GM12892 (cell line): ENCODE measurements at places on chromosomes 1 and 21.

DNA sequence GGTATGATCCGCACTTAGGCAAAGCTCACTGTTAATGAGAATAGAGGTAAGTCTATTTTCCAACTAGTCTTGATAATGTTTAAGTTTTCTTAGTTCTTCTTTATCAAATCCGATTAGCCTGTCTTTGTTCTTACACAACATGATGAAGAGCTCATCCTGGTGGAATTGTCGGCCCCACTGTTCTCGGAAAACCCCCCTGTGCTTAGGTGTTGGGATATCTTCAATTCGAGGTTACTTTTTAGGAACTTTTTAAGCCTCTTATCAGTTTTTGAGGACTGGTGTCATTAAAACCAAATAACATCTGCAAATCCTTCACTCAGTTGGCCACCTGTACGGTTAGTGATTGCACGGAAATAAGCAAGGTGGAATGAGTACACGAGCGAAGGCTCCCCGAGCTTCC lies 60.7 kb upstream of the KIF26B start:
- no peak for DNase-seq

- DNase-seq = no peak
These were observed 54.3 kb downstream of the RPS6KA1 start for GRCh38 chr1:26583646-26584485.

DNA sequence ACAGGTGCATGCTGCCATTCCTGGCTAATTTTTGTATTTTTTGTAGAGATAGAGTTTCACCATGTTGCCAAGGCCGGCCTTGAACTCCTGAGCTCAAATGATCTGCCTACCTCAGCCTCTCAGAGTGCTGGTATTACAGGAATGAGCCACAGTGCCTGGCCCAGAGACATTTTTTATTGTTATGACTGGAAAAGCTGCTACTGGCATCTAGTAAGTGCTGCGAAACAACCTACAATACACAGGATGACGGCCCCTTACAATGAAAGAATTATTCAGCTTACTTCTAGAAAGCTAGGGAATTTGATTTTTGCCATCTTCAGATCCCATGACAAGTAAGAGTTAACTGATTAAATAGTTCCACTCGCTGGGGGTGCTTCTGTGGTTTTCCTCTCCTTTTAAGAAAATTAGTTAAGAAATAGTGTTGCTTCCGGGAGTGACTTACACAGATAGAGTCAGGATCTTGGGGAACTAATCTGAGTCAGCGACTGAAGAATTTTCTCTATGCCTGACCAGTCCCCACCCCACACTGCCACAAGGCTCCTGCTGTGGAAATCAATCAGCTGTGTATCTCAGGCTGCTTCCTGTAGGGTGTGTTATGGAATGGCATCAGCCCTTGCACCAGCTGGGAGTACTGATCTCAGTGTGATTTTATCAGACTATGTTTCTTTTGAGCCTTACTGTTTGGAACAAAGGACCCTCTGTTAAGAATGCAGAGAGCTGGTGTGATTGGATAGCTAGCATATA lies 93.0 kb upstream of the BMP8A start:
- no peak for DNase-seq

DNA sequence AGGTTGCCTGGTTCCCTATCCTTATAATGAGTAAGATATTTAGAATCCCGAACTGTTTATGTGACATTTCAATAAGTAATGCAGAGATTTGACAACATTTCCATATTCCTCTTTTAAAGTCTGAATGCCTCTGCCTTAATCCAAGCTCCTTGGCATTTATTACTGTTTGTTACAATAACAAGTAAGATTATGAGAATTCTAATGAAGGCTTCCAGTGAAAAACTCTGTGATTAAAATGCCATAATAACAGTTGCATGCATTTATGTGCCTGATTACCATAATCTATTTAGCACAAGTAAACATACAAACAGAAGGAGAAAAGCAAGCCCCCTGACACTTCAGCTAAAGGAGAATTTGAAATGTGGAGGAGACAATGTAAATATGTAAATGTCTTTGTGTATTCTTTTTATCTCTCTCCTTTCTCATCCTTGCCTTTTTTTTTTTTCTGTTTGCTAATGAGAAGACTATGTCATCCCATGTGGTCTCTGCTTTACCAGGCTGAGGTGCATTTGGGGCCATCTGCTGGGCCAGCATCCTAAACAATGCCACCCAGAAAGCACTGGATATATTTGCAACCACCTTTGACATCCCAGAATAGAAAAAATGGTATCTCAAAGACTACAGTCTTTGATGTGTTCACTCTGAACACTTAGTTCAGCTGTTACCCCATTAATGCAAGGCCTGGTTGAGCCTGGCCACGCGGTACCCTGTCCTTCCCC lies 17.2 kb upstream of the OLIG2 start:
- no peak for DNase-seq

DNA sequence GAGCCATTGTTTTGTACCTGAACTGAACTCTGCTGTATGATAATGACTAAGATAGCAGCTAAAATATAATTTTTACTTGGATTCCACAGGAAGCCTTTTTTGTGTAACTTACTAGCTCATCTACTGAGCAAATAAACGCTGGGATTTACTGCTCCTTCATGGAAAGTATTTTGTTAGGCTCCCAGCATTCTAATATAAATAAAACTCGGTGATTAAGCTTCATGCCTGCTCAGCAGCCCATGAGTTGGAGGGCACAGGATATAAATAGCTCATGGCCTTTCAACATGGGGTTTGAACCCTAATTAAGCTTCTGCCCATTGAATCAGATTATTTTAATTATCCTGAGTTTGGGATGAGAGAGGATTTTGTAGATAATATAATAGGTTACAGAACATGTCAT lies 180.0 kb downstream of the PCP4 start:
- DNase-seq = no peak

DNA sequence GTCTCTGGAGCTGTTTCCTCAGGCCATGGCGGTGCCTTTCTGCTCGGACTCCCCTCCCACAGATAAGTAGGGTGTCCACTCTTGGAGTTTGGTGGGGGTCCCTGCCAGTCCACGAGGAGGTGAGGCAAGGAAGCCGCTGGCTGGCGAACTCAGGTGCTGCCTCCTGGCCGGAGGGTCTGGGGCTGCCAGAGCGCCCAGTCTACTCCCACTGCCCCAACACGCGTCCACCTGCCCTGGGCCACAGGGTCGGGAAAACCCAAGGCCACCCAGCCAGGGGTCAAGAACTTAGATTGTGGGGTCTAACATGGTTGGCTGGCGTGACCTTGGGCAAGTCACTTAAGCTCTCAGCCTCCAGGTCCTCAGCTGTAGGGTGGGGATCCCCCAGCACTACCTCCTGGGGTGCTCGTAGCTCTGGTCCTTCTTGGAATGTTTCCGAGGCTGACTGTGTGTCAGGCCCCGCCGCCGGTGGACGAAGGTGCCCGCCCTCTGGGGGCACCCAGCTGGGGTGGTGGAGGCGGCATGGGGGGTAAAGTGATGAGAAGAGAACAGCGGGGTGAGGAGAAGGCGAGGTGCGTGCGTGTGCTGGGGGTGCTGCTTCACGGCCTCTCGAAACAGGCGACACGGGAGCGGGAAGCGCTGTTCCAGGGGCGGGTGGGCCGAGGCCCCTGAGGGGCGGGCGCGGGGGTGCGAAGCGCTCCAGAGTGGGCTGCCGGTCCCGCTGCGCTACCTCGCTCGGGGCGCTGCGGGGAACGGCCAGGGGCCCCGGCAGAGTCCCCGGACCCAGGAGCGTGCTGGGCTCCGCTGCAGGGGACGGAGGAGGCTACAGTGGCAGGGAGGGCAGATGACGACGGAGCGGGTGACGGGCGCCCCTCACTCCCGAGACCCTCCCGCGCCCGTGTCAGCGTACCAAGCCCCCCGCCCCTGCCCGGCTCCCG lies 1.2 kb downstream of the SH2D5 start:
- DNase-seq = no peak

DNA sequence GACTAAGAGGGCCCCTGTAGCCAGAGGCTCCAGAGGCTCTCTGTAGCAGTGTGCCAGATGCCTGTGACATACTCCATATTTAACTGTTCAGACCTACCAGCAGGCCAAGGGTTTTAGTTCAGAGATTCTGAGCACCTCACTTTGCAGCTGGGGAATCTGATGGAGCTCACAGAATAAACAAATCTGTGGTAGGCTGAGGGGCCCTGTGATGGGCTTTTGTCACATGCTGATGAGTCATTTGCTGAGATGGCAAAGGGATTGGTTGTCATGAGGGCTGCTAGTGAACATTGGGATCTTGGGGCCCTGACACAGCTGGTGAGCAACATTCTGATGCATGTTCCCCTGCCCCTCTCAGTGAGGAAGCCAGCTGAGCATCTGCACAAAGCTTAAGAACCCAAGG lies 482.2 kb downstream of the CAMTA1 start:
- no peak for DNase-seq

DNA sequence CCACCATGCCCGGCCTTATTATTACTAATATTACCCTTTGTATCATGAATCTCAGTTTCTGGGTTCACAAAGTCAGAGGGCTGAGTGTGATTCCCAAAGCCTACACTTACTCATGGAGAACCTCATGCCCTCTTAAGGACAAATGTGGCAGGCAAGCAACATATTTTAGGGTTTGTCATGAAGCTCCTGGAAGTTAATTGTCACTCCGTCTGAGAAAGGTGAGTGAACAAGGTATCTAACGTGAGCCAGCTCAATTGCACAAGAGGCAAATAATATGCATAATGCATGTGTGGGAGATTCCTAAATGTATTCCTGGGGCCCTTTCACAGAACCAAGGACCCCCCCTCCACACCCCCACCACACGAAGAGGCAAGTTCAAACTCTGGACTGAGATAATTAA lies 10.1 kb upstream of the TIAM1 start:
- DNase-seq = no peak

GRCh38 chr1:108199781-108200686 lies at the start of gene SLC25A24:
TSS of gene SLC25A24 (minus strand) at chr1:108200343. CDS start at chr1:108200138, 205 bp downstream.
- DNase-seq = peak; percentile 37

DNA sequence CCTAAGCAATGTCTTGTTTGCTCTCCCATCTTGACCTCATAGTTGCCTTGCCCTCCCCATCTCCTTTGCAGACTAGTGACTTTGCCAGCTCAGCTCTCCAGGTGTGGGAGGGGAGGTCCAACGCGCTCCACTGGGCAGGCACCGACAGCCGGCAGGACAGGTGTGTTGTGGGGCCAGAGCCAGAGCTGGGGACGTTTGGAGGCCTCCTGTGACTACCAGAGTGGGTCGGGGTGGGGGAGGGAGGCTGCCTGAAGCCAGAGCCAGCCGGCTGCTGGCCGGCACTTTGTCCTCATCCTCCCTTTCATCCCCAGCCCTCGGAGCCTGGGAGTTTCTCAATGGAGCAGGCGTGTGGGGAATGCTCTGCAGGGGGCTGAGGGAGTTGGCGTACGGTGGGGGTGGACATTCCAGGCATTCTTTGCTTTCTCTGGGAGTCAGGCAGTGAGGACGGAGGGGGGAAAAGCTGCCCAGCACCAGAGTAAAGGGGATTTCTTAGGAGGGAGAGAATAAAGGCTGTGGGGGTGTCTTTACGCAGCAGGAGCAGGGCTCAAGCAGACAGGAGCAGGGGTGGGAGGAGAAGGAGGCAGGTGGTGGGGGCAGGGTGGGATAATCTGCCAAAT lies 20.2 kb downstream of the NUAK2 start:
- no peak for DNase-seq

- no peak for DNase-seq
These were observed 488.6 kb downstream of the MRPL39 start for GRCh38 chr21:25118648-25119047.

GRCh38 chr1:227447531-227447990 lies 115.8 kb upstream of the ZNF678 start:
- no peak for DNase-seq

- DNase-seq = no peak
These were observed 2.5 kb upstream of the WNT2B start for GRCh38 chr1:112506306-112506705.

DNA sequence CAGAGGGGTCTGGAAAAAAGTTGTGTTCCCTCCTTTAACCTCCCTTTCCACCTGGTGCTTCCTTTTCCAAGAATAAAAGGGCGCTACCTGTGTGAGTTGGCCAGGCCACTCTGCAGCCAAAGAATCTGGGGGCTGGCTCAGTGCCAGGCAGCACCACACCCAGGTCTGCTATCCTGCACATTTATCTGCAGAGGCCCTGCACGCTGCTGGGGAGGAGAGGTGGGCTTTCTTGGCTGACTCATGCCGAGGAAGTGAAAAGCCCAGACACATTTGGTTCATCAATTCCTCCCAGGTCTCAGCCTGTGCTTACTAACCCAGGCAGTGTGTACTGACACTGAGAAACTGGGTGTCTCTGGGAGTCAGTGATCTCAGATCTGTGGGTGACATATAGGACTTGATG lies 79.8 kb upstream of the F3 start:
- no peak for DNase-seq

DNA sequence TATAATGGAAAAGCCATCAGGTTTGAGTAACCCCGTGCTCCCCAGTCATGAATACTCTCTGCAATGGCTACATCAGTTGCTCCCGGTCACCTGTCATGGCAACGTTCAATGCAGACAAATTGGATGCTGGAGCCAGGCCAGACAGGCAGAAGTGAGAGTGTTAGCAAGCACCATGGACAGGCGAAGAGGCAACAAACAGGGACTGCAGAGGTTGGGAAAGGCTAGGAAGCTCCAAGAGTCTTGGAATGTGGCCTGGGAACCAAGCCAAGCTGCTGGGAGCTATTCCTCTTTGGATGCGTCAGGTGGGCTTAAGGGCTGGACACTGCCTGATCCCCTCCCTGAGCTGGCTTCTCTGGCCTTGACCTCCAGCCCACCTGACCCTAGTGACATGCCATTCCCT lies 102.9 kb downstream of the ACTL8 start:
- DNase-seq = no peak

DNA sequence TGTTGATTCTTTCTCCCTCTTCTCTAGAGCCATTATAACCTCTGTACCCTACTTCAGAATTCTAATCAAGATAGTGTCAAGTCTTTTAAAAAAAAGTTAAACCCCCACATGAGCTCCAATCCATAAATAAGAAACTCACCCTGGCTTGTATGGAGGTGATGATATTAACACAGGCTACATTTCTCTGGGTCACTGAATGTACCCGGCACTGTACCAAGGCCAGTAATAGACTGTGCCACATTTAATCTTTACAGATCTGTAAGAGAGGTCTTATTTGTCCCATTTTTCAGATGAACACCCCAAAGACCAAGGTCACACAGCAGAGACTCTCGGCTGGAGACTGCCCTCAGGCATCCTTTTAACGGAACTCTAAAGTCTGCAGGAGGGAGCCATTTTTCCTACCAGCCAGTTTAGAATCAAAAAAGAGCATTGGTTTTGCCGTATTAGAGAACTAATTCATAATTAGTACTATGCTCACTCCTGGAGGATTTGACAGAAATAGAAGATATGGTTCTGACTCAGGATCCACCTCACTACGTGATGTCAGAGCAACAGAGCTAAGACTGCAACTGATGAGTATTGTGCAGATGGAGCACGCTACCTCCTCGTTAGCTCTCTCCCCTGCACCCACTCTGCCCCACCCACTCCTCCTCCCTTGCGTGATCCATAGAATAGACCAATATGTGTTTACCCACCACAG lies 217.2 kb upstream of the HOOK1 start:
- no peak for DNase-seq

DNA sequence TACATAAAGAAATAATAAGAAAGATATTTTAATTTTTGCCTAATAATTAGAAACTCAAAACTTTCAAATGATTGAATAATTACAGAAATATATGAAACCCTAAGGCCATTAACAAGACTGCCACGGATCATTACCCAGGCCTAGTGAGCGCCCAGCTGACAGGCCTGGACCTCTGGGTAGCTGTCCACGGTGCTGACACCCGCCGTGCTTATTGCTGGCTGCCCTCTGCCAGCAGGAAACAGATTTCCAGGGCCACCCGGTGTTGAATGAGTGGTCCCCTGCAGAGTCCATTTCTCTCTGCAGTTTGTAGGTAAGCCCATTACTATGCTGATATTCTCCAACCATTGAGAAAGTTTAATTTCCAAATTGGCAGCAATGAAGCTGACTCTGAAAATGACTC lies 254.4 kb upstream of the GJB5 start:
- DNase-seq = no peak
